ENCODE measurements at places on chromosomes 12 and 14. TPM values are rescaled to one million over a fixed set of nuclear protein-coding genes. Genes with fewer than 3 reads are reported as not detected.

DNA sequence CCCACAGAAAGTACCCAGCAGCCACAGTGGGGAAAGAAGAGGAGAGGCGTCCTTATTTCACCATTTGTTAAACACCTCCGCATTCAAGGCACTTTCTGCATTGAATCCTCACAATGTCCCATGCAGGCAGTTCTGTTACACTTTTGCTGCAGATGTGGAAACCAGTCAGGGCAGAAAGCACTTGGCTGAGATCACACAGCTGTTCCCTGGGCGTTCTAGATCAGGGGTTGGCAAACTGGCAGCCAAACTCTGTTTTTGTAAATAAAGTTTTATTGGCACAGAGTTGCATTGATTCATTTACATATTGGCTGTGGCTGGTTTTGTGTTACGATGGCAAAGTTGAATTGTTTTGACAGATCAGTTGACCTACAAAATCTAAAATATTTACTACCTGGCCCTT lies 20.1 kb downstream of the FOXN4 start:
- no peaks in the 10 kb centered on the region for H3K36me3 ChIP-seq
- no peaks in the 10 kb centered on the region for H3K4me1 ChIP-seq
- DNase-seq, result no peak
- H3K27me3 ChIP-seq, result peaks cover 11% of the 10 kb centered on the region

GRCh38 chr12:124516850-124517249 lies 50.6 kb downstream of the NCOR2 start:
- no peak for DNase-seq
- peaks cover 14% of the 10 kb centered on the region for H3K36me3 ChIP-seq
- peak overlapping the region; percentile 19 for H3K27ac ChIP-seq
- peaks cover 24% of the 10 kb centered on the region for H3K4me1 ChIP-seq
- H3K27me3 ChIP-seq, result no peaks in the 10 kb centered on the region
- H3K4me3 ChIP-seq, result peak overlapping the region; percentile 3

The OR4E2 gene
- 0.07 TPM for polyA plus RNA-seq

DNA sequence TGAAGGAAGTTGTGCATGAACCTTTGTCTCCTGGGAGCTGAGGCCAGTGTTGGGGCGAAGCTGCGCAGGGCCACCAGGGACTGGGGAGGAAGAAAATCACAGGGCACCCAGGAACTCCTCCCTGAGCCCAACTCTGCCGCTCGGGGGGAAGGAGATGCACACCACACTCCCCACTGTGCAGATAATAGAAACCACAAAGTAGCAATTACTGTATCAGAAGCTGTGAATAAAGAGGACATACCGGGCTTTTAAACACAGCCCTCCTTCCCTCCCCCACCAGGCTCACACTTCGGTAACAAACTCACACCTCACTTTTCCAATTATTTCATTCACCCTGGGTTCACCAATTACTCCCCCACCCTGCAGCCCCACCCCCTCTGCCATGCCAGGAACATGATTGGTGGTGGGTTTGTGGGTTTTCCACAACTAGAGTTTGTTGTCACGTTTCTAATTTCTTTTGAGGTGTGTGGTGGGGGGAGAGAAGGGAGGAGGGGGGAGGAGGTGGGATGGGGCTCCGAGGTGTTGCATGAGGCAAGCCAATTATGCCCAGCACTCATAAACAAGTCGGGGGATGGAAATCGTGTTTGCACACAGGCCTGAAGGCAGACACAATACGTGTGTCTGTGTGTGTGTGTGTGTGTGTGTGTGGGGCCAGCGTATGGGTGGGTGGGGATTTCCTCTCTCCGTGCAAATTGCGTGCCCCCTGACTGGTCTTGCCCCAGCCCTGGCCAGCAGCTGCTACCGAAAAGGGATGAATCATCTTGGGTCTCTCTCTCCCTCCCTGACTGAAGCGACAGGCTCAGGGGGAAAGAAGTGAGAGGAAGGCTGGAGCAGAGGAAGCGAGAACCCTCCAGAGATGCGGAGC lies 103.3 kb downstream of the RBM19 start:
- no peaks in the 10 kb centered on the region for H3K27me3 ChIP-seq
- H3K36me3 ChIP-seq, result no peaks in the 10 kb centered on the region
- H3K27ac ChIP-seq, result no peak overlapping the region
- no peak overlapping the region for H3K4me3 ChIP-seq
- no peaks in the 10 kb centered on the region for H3K4me1 ChIP-seq

DNA sequence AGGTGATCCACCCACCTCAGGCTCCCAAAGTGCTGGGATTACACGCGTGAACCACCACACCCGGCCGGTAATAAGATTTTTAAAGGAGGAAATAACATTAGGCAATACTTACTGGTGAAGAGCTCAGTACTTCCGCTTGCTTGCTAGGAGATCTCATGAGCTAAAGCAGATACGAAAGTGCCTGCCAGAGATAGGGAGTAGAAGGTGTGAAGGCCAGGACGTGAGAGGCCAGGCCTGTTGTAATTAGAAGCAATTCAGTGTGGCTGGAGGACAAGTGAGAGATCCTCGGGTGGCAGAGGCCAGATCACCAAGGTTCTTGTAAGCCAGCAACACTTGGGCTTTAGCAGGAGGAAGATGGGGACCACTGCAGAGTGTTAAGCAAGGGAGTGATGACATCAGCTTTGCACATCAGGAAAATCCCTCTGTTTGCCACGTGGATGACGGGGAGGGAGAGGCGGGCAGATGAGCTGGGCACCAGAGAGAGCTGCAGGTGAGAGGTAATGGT lies 7.6 kb downstream of the TECPR2 start:
- H3K4me3 ChIP-seq, result no peak overlapping the region
- H3K36me3 ChIP-seq, result no peaks in the 10 kb centered on the region
- H3K4me1 ChIP-seq, result no peaks in the 10 kb centered on the region
